ENCODE measurements at places on chromosomes 5 and 9.

GRCh38 chr5:179795049-179795862 is 1.5 kb downstream of the LTC4S start:
- no peak for DNase-seq

GRCh38 chr5:124919747-124920525 is 173.5 kb upstream of the ZNF608 start:
- no peak for DNase-seq

GRCh38 chr9:95494022-95494415 is 22.8 kb downstream of the PTCH1 start:
- peak; percentile 39 for DNase-seq

- no peak for DNase-seq
These were observed 3.3 kb upstream of the LSM11 start for GRCh38 chr5:157740229-157740610.

DNA sequence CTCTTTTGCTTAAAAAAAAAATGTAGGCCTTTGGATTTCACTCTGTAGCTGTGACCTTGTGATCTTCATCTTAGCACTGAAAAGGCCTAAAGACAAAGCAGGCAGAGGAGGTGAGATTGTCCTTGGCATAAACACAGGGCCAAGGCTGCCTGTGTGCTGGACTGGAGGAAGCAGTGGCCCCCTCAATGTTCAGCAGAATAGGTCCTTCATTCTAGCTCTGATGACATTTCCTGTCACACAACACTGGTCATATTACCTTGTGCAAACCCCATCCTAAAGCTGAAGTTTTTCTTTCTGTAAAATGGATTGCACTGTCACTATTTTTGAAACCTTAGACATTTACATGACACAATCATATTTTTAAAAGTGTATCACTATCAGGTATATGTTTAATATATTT is 147.4 kb downstream of the INSYN2B start:
- no peak for DNase-seq

DNA sequence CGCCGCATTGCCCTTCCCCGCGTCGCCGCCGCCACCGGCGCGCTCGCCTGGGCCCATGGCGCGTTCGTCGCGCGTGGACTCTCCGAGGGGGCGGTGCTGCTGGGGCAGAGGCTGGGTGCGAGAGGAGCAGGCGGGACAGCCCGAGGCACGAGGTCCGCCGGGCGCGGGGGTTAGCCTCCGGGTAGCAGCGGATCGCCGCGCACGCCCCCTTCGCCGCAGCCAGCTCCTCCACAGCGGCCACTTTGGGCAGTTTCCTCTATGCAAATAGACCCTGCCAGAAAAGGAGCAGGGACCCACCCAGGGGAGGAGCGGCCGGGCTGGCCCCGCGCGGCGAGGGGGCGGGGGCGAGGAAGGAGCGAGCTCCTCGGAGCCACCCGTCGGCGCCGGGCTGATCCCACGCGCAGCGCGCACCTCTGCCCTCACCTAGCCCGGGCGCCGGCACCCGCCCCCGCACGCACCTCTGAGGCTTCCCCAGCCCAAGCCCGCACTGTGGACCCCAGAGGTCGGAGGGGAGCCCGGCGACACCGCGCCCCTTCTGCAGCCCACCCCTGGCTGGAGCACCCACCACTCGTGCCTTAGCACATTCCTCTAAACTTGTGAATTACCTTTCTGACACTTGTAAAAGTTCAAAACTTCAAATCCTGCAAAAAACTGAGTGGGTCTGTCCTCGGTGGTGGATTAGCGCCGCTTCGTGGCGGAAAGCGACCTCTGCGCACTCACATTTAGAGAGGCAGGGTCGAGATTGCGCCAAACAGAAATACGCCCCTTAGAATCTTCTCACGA is at the start of gene COL23A1:
TSS of gene COL23A1 (minus strand) at position 253 of the 783 bp plus-strand sequence.
- DNase-seq: peak; percentile 12

GRCh38 chr5:156675395-156675794 is 174.7 kb upstream of the PPP1R2B start:
- DNase-seq: no peak

DNA sequence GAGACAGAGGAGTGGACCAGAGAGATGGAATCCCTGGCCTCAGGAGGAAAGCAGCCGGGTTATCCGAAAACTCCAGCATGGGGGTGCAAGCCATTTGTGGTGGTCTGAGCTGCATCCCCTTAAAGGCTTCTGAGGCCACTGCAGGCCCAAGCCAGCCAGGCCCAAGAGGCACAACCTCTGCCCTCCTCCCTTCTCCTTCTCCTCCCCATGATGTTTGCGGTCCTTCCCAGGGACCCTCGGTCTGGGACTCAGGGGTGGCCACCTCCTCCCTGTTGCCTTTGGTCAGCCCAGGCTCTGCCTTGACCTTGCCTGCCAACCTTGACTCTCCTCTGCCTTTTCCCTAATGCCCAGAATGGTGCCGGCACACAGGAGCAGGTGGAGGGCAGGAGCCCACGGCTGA is 4.6 kb downstream of the NCS1 start:
- no peak for DNase-seq

DNA sequence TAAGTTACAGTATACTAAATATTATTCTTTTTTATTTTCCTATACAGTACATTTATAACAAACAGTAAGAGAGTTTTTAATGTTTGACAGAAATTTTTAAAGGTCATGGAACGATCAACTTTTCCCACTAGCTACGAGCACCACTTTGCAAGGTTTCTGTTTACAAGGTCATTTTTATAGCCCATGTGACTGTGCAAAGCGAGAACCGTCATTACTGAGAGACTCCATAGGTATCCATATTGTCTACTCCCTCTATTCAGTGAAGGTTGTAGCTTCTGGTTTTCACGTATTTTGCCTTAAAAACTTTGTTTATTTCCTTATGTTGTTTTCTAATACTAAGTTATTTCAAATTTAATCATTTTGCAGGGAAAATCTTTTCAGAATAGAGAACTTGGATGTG is 186.3 kb upstream of the RGMB start:
- no peak for DNase-seq

DNA sequence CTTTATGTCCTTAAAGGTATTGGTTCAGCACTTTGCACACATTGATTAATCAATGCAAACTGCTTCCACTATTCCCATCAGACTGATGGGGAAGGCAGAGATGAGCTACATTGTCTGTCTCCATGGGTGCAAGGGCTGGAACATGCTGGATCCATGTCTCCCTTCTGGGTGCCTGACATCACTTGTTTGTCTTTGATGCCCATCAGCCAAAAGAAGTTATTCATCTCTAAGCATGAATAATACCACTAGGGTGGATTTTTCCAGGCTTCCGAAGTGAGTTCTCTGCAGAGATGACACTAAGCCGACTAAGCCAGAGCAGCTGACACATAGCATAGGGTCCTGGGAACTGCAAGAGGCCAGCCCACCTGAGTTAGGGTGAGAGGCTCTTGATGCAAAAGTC is 8.7 kb downstream of the FGF1 start:
- DNase-seq: no peak

Measured in activated T-cell treated with anti-CD3 and anti-CD28 coated beads for 1 hour (primary cell).